Stimulated activated naive CD8-positive, alpha-beta T cell treated with anti-CD3 and anti-CD28 coated beads, Interleukin-15, amount 100 ng/mL, for 72 hours (primary cell): ENCODE measurements at places on chromosomes 11 and 22.

GRCh38 chr11:74783241-74783871, 34.7 kb downstream of the RNF169 start:
- no peak for DNase-seq

DNA sequence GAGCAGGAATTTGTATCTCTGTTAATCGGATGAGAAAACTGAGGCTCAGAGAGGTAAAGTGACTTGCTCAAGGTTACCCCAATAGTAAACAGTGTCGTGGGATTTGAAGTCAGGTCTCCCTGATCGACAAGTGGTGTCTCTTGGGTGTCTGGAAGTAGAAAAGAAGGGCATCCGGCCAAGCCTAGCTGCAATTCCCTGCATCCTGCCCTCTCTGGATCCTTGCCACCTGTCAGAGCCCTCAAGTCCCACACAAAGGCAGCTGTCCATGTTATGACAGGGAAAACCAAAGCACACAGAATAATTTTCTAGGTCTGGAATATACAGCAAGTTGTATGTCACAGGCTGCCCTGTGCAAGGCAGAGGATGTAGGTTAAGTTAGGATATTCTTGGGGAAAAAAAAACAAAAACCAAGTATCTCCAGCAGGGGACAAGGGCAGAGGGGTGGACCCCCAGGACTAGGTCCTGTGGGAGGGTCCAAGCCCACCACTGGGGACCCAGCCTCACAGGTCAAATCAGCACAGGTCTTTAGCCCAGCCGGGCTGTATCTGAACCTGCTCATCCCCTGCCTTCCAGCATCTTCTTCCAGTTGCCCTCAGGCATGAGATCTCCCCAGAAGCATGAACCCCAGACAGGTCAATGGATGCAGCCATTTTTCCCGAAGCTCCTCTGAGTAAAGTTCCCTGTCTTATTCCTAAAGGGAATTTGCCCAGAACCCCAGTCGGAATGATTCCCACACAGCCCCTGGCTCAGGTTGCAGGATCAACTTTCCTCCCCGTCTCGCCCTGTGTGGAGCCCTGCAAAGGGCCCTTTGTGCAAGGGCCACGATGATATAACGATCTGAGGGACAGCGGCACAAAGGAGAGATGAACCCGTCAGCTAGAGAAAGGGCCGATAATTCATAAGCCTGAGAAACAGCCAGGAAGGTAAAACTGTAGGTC, 15.0 kb downstream of the USH1C start:
- no peak for DNase-seq

- no peak for DNase-seq
Observed at GRCh38 chr11:84142411-84142810, 856.2 kb upstream of the CCDC90B start.

DNA sequence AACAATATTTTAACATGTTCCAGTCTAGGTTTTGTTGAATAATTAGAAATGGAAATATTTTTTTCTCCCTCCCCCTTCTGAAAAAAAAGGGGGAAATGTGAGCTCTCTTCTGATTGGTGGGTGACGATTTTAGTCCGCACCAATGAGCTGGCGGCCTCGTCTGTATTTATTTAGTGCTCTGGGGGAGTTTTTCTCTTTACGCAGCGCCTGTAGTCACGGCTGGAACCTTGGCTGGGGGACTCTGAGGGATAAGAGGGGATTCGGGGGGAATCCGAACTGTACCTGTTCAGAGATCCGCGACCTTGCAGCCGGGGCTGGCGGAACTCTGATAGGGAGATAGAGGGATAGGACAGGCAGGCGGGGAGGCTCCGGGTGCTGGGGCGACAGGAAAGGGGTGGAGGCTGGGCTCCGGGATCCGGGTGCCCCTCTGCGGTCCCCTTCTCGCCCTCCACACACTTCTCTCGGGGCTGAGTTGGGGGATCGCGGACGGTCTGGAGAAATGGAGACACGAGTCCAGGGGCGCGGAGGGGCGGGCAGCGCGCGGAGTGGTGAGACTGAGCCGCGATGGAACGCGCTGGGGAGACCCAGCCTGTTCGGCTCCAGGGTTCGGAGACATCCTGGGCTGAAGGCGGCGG, 99.7 kb upstream of the HSD17B12 start:
- DNase-seq = no peak

- DNase-seq = no peak
Observed at GRCh38 chr11:62004473-62004872, 37.0 kb upstream of the FTH1 start.

DNA sequence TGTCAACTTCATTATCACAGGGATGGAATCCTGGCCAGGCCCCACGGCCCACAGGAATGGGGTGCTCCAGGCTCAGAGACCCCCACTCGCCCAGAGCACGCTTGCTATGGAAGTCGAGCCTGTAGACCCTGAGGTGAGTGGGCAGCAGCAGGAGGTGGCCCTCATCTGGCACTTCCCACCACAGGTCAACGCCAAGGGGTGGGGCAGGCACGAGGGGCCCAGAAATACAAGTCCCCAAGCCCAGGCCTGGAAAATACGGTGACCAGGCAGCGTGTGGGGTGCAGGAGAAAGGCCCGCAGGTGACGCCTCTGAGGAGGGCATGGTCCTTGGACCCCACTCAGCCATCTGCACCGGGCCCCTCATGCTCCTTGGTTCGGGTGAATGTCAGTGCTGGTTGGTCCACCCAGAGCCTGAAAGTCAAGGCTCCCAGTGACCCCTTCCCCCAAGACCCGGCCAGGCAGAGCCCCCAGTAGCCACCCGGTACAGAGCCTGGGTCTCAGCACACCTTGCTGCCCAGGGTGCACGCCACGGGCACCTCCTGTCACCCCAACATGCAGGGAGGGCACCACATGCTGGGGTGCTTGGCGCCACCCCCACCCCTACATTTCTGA, 2.4 kb downstream of the MOB2 start:
- no peak for DNase-seq

DNA sequence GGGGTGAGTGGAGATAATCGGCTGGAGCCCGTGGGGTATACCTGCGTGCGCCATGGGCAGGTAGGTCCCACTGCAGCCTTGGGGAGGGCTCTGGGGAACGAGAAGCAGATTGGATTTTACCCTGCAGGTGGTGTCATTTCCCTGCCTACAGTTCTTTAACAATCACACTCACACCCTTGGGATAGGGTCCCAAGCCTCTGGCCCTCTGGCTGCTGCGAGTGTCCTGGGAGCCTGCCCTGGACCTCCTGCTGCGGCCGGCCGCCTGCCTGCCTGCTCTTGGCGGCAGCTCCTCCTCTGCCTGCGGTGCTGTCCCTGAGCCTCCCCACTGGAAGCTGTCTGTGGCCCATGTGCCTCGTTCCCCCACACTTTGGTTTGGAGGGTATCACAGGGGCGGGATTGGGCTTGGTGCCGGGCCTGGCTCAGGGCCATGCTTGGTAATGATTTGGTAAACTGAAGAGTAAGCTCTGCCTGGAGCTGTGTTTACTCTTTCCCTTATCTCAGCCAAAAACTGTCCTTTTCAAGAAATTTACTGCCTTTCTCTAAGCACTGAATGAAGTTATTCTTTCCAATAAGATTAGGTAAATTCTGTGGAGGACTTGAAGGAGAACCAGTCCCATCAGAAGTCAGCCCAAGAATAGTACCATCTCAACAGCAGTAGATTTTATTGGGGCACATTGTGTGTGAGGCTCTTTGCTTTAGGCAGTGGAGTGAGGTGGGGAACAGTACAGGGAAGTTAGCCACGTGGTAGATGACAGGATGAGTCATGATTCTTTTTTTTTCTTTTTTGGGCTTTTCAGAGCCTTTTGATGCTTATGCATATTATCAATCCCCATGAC, 53.7 kb downstream of the TBC1D22A start:
- no peak for DNase-seq

- DNase-seq = no peak
Observed at GRCh38 chr11:2270322-2271076, at the start of gene ASCL2. Gene ASCL2 (minus strand): TSS chr11:2270588. CDS start chr11:2270332, 256 bp downstream.

DNA sequence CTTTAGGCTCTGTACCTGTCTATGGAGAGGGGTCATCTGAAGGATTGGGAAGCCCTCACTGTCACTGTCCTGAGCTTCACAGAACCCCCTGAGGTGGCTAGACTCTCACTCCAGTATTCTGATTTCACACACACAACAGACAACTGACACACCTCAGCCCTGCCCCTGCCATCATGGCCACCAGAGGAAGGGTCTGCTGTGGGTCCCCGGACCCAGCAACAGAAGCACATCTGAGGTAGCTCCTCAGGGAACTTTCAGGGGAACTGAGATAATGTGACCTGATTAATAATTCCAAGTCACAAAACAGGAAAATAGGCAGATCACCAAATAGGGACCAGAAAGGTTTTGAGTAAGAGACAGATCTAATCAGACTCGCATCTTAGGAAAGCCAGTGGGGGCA, 7.5 kb upstream of the C22orf39 start:
- DNase-seq = no peak

DNA sequence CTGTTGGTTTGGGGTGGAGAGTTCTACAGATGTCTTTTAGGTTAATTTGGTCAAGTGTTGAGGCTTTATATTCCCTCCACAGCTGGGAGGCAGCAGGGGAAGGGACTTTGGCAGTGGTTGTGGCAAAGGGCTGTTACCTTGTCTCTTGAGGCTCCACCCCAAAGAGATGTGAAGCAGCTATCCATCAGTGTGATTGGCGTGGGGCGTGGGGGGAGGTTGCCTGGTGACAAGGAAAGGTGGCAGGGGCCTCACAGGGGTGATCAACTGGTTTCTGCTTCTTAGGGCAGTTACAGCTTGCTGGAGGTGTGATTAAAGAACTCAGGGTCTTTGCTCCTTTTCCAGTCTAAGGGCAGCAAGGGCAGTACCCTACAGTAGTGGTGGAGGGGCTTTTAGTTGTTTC, 59.3 kb downstream of the FANCF start:
- DNase-seq = no peak

DNA sequence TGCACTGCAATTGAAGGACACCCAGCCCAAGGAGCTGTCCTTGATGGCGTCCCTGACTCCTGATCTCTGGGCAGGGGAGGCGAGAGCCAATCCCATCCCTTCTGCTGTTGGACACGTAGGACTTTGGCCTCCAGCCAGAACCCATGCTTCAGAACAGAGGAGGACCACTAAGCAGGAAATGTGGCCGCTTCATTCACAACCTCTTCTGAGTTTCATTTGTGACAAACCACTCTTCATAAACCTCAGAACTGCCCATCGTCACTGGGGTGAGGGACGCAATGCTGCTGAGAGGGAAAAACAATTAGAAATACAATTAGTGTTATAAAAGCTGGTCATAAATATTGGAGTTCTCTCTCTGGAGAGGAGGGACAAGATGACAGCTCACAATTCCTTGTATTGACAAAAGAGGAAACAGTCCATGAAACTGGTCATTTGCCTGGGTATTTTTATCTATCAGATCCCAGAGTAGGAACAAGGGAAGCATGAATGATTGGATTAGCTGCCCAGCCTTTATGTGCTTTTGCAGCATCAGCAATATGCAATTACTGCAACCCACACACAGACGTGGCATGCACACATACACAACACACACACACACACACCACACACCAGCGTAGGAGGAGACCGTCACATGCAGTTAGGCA, 216.5 kb upstream of the CADM1 start:
- DNase-seq = no peak

- DNase-seq = no peak
Observed at GRCh38 chr11:87444993-87445392, 407.3 kb downstream of the TMEM135 start.

DNA sequence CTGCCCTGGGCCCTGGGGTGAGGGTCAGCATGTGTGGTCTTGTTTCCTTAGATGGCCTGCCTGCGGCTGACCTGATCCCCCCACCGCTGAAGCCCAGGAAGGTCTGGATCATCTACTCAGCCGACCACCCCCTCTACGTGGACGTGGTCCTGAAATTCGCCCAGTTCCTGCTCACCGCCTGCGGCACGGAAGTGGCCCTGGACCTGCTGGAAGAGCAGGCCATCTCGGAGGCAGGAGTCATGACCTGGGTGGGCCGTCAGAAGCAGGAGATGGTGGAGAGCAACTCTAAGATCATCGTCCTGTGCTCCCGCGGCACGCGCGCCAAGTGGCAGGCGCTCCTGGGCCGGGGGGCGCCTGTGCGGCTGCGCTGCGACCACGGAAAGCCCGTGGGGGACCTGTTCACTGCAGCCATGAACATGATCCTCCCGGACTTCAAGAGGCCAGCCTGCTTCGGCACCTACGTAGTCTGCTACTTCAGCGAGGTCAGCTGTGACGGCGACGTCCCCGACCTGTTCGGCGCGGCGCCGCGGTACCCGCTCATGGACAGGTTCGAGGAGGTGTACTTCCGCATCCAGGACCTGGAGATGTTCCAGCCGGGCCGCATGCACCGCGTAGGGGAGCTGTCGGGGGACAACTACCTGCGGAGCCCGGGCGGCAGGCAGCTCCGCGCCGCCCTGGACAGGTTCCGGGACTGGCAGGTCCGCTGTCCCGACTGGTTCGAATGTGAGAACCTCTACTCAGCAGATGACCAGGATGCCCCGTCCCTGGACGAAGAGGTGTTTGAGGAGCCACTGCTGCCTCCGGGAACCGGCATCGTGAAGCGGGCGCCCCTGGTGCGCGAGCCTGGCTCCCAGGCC, 12.7 kb downstream of the TMEM121B start:
- no peak for DNase-seq

- DNase-seq = no peak
Observed at GRCh38 chr11:11409901-11410300, 56.9 kb upstream of the CSNK2A3 start.

DNA sequence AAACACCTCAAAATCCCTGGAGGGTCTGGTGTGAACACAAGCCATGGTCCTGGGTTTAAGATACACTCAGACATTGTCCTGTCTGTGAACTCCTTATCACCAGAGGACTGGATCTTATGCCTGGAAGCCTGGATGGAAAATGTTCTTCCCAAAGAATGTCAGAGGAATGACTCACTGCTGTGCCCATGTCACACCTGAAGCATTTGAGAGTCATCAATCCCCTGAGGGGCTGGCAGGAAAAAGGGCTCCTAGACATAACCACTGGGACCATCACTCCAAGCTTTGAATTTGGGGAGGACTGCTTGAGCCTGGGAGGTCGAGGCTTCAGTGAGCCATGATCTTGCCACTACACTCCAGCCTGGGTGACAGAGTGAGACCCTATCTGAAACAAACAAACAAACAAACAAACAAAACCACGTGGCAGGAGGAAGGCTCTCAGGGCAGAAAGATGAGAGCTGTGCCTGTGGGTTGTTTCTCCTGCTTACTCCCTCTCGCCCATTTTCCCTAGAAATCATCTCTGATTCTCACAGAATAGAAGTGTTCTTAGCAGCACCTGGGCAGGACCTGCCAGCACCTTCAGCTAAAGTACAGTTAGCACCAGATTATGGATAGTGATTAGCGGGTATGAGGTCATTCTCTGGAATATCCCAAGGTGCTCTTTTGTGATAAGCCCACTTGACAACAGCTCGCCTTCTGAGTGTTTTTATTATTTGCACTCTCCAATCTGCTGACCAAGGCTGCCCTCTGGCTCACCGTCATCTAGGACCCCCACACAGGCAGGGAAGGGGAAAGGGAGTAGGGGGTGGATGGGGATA, 11.9 kb upstream of the PRG2 start:
- DNase-seq = no peak

DNA sequence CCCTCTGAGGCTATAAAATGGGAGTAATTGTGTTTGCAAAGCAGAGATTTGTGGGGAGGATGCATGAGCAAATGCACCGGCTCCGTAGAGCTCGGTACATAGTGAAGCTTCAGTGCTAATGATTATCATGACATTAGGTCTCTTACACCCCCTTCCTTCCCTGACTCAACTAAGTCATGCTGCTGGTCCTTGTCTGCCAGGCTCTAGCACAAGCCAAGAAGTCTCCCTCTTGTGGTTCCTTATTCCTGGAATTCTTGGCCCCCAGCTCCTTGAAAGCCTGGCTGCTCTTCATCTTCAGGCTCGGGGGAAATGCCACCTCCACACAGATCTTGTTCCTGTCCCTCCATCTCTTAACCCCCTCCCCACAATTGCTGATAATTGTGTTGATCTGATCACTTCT, 45.7 kb upstream of the SYT13 start:
- no peak for DNase-seq

GRCh38 chr22:43263645-43264514, 76.9 kb upstream of the TTLL12 start:
- peak; percentile 91 for DNase-seq

- DNase-seq = no peak
Observed at GRCh38 chr11:76630600-76631281, 39.8 kb downstream of the LRRC32 start.
